ENCODE measurements at places on chromosomes 16 and 17. TPM values are rescaled to one million over a fixed set of nuclear protein-coding genes. Genes with fewer than 3 reads are reported as not detected.

The GJD3 gene
- not detected for total RNA-seq

The CBX8 gene
- 12.8 TPM for total RNA-seq

The CAMTA2 gene
- total RNA-seq = 27.2 TPM

The EVPLL gene
- 1.1 TPM for total RNA-seq

DNA sequence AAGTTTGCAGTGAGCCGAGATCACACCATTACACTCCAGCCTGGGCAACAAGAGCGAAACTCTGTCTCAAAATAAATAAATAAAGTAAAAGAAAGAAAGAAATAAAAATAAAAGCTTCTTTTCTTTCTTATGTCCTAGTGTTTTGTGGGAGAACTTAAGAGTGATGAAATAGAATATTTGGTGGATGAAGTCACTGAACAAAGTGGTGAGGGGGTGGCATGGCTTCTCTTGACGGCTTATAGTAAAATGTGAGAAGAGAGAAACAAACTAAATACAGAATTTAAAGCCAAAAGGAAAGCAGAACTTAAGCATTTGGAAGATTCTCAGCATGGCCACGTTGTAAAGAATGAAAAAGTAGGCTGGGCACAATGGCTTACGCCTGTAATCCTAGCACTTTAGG is 15.3 kb downstream of the SGF29 start:
- no peak for DNase-seq

GRCh38 chr17:83005639-83006038 is 73.8 kb upstream of the METRNL start:
- no peak for DNase-seq

The CBFA2T3 gene
- not detected for total RNA-seq

DNA sequence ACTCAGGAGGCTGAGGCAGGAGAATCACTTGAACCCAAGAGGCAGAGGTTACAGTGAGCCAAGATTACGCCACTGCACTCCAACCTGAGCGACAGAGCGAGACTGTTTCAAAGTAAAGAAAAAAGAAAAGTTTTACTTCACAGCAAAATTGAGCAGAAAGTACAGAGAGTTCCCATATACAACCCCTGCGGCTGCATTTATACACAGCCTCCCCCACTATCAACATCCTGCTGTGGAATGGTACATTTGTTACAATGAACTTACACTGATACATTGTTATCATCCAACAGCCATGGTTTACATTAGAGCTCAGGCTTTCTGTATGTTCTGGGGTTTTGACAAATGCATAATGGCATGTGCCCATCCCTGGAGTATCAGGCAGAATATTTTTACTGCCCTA is 2.6 kb upstream of the MTHFSD start:
- DNase-seq = no peak

- DNase-seq = peak; percentile 92
Observed at GRCh38 chr17:72560303-72561247, 439.8 kb downstream of the SOX9 start.

DNA sequence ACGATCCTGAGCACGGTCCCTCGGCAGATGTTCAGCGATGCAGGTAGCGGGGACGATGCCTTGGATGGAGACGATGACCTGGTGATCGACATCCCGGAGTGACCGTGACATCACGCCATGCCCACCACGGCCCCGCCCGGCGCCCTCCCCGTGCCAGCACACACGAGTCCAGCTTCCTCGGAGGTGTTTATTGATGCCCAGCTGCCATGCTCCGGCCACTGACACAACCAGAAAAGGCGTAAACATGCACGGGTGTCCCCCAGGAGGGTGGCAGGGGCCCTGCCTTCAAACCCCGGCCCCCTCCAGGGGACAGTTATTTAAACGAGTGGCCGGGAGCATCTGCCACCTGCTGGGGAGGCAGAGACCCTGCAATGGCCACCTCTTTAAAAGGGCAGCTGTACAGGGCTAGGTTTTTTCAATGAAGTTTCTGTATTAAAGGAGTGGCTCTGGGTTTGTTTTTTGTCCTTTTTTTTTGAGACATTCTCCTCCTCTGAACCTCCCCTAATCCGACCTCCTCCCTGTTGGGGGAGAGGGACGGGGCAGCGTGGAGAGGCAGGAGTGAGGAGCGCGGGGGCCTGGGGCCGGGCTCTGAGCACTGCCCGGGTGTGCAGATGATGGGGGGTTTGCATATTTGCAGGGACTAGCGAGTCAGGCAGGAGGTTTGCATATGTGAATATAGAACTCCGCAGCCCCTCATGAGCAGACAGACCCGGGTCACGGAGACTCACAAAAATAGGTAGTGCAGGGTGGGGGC is 5.3 kb downstream of the DOC2A start:
- peak; percentile 32 for DNase-seq

GRCh38 chr17:39920218-39921210 is 2.1 kb upstream of the GSDMB start:
- DNase-seq = no peak

- DNase-seq = no peak
Observed at GRCh38 chr16:14490235-14490634, 139.8 kb downstream of the PARN start.

The KRTAP4-5 gene
- not detected for total RNA-seq

- DNase-seq = no peak
Observed at GRCh38 chr16:86878236-86879080, 300.1 kb downstream of the FOXL1 start.

GRCh38 chr16:17362183-17362582 is 108.6 kb downstream of the XYLT1 start:
- no peak for DNase-seq

DNA sequence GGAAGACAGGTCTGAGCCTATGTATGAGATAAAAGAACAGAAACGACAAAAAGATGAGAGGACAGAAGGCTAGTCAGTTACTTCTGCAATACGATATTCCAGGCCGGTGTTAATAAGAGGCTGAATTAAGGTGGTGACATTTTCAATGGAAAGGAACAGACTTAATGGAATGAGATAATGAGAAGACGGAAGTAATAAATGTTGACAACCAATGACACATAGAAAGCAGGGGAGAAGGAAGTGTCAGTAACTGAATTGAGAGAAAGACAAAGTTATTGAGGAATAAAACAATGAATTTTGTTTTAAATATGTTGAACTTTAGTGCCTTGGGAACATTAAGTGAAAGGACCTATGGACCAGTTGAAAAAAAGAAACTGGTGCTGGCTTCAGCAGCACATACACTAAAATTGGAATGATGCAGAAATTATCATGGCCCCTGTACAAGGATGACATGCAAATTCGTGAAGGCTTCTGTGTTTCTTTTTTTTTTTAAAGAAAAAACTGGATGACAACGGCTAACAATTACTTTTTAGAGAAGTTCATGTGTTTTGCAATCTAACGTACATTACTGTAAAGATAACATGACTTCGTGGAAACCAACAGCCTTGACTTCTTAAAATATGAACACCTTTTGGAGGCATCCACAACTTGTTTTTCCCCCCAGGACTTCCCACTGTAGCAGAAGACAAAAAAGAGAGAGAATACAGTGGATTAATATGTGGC is 18.5 kb upstream of the CPD start:
- DNase-seq = no peak

DNA sequence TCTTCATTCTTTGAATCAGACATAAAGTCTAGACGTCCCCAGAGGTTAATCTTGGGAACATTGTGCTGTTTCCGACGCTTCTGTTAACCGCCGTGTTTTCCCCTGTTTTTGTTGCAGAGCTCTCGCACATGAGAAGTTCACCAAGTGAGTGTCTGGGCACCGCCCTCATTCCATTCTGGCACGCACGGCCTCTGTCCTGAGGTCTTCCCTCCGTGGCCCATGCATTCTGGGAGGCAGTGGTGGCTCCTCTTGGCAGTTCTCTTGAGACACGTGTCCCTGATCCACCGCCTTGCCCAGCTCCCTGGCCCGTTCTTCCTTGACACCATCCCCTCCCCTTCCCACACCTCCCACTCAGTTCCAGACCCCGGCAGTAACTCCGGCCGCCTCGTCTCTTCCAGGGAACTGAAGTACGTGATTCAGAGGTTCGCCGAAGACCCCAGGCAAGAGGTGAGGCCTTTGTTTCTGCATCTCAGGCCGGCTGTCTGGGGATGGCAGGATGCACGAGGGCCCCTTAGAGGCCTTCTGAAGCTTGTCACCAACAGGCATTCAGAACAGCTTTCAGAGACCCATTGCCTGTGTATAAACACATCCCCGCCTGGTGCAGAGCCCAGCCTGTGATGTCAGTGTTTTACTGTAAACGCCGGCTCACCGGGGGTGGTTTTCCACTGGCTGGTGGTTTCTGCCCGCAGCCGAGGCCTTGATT is 85.9 kb upstream of the PLCG2 start:
- no peak for DNase-seq

The PNMT gene
- 1.2 TPM for total RNA-seq

DNA sequence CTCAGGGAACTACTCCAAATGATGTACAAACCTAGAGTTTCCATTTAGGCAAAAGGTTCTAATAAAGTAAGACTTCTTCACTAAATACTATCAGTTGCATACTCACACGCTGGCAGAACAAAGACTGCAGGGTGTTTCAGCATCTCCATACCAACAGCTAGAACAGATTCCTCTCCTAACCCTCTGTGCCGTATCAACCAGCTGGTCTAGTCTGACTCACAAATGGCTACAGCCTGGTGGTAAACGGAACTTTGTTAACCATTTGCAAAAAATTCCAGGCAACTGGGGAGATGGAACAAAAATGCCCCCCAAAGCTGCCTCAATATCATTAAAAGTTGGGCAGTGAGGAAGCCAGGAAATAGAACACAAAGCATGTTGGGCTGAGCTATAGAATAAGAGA is 217.1 kb downstream of the GRIN2A start:
- no peak for DNase-seq

GRCh38 chr16:27907457-27907972 is 156.0 kb downstream of the GSG1L start:
- no peak for DNase-seq

- DNase-seq = peak; percentile 70
Observed at GRCh38 chr16:67928561-67929364, 2.9 kb downstream of the CTRL start.

GRCh38 chr16:89552913-89553312 is 7.6 kb upstream of the RPL13 start:
- DNase-seq = no peak
